ENCODE measurements at places on chromosomes 2 and 18.

DNA sequence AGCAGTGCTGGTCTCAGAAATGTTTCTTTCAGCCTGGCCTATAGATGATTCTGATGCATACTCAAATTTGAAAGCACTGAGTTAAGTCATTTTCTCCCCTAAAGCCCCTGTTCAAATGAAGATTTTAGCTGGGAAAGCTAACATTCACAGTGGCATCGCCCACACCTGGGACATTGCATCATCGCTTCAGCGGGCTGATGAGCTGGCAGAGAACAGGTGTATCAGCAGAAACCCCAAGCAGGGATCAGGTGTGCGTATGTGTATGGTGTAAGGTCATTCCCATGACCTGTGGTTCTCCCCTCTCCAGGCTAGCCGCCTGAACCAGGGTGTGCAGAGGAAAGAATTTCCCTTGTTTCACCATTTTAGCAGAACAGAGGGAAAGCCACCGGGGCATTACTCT lies 56.3 kb downstream of the EPAS1 start:
- DNase-seq: no peak

- DNase-seq: no peak
These were observed 81.2 kb downstream of the INSIG2 start for GRCh38 chr2:118169359-118170005.

- no peak for DNase-seq
These were observed at the start of gene ATOH8 for GRCh38 chr2:85753525-85754312. Gene ATOH8, plus strand, starts transcription at chr2:85753991. Its CDS starts 199 bp downstream, at chr2:85754190.

- DNase-seq: no peak
These were observed 678.8 kb downstream of the DCC start for GRCh38 chr18:53018791-53019190.

DNA sequence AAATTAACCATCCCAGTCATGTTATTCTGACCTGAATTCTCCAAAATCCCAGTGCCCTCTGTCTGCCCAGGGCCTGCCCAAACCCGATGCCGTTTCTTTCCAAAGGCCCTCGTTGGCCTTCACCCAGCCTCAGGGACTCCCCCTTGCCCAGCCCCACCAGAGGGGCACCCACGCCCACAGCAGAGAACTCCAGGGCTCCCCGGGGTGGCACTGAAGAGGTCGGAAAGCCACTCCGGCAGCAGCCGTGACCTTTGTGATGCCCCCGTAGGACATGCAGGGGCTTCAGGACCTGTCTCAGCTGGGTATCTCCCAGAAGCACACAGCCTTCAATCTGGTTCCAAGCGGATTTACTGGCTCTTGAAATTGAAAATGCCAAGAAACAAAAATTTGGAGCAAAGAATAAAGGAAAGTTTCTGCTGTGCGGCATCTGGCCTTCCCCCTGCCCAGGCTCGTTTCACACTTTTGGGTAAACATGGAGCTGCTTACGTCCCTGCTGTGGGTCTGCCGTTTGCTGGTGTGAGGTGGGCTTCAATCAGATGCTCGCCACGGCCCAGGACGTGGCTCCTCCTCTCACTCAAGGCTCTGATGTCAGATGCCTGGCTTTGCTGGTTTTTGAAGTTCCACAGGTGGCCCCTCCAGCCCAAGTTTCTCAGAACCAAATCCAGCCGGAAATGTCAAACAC lies 101.3 kb downstream of the TPO start:
- no peak for DNase-seq

DNA sequence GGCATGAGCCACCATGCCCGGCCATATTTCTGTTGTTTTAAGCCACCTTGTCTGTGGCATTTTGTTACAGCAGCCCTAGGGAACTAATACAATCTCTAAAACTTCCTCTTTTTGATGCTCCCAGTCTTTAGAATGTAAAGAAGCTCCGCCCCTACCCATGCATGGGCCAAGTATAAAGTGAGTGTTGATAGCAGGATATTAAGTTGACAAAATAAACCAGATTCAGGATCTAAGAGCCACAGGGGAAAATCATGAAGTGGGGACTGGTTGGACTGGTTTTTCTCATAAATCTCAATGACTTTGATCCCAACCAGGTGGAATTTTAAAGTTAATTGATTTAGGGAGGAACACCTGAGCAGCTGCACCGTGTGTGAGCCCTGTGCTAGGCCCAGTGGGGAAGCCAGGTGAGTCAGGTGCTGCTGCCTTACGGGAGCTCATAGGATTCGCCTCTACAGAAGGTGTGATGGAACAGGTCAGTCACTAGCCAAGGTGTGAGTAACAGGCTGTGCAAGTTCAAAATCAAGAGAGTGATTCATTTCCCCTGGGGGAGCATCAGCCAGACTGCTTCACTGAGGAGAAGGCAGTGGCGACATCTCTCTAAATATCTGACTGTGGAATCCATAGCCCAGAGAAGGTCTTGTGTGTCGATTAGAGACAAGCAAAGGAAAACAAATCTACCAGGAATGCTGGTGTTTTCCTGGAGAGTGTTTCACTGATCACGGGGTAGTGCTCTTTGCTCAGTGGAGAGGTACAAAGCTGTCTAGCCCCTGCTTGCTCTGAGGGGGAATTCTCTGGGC lies 63.0 kb upstream of the MSH2 start:
- no peak for DNase-seq

- no peak for DNase-seq
These were observed 119.8 kb downstream of the LRATD1 start for GRCh38 chr2:14752295-14752694.

GRCh38 chr18:60134806-60135205 lies 235.0 kb downstream of the PMAIP1 start:
- no peak for DNase-seq

GRCh38 chr18:23165271-23166068 lies 30.2 kb downstream of the CABLES1 start:
- DNase-seq: no peak
